Calu3 (cell line): ENCODE measurements at places on chromosomes 12 and 14. TPM values are rescaled to one million over a fixed set of nuclear protein-coding genes. Genes with fewer than 3 reads are reported as not detected.

KRT73 gene
- total RNA-seq = not detected in 2 replicates

STON2 gene
- 28.2 and 39.3 TPM in 2 replicates for total RNA-seq

SDSL gene
- 19.9 and 25.5 TPM in 2 replicates for total RNA-seq

MYRFL gene
- 1.7 and 2.1 TPM in 2 replicates for total RNA-seq

RASSF8 gene
- 17.4 and 26.6 TPM in 2 replicates for total RNA-seq

OAS2 gene
- total RNA-seq = 58.1 and 211 TPM in 2 replicates

GMPR2 gene
- total RNA-seq = 61.3 and 63.4 TPM in 2 replicates

TAS2R14 gene
- 2.9 TPM in 2 replicates for total RNA-seq

BRAP gene
- total RNA-seq = 17.8 and 24.0 TPM in 2 replicates

GRCh38 chr12:50362671-50363070, 33.7 kb downstream of the FAM186A start:
- no peaks in the 10 kb centered on the region for H3K36me3 ChIP-seq
- no peaks in the 10 kb centered on the region for H3K4me1 ChIP-seq

DNA sequence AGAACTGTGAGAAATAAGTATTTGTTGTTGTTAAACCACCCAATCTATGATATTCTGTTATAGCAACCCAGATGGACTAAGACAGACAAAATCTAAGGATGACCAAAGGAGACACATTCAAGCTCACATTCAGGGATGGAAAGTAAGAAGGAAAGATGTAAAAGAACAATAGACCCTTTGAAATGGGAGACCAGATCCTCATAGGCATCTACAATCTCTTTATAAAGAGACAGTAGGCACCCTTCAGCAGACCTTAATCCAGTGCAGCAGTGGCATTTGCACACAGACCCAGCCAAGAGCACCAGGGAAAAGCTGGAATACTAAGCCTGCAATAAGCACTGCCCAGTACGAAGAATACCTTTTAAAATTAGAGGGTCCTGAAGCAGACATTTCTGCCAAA, 132.7 kb downstream of the KLHL28 start:
- H3K4me3 ChIP-seq = no peak overlapping the region
- H3K27ac ChIP-seq = no peak overlapping the region
- DNase-seq = no peak
- no peaks in the 10 kb centered on the region for H3K27me3 ChIP-seq

GRCh38 chr12:52969828-52970569, 21.1 kb downstream of the KRT18 start:
- H3K4me3 ChIP-seq = no peak overlapping the region
- H3K27ac ChIP-seq = peak overlapping the region; percentile 76
- peak; percentile 51 for DNase-seq
- peaks cover 44% of the 10 kb centered on the region for H3K4me1 ChIP-seq

DNA sequence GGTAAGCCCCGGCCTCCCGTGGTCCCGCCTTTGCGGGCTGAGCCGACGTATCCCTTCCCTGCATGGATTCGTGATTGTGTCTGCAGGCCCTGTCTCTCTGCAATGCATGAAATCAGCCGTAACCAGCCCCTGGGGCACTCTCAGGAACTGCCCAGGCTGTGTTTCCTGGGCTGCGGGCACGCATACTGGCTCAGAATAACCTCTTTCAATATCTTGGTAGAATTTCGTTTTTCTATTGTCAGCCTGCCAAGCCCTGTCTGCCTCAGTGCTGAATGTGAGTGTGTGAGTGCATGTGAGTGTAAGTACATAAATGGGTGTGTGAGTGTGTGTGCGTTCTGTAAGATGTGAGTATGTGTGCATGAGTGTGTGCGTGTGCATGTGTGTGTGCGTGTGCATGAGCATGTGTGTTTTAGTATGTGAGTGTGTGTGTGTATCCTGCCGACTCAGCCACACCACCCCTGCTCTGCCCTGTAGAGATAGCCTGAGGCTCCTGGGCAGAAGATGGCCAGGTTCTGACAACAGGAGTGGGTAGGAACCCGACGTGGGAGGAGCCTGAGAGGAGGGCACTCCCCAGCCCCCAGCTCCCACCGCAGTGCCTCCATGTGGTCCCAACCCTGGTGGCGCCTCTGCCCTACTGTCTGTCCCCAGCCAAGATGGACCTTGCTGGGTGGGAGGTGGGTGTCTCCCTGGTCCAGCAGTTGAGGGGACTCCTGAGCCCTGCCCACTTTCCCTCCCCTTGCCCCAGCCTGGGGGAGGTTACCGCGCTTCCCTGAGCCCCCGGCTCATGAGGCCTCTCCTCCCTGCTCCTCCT, 268.8 kb downstream of the ADGRD1 start:
- no peak for DNase-seq
- peak overlapping the region; percentile 20 for H3K4me3 ChIP-seq

- H3K27me3 ChIP-seq = peaks cover 94% of the 10 kb centered on the region
- DNase-seq = no peak
- H3K4me3 ChIP-seq = no peak overlapping the region
- no peak overlapping the region for H3K27ac ChIP-seq
Measured at GRCh38 chr14:104313674-104314073, 175.3 kb downstream of the KIF26A start.

GRCh38 chr12:116152268-116152667, 125.2 kb downstream of the MED13L start:
- H3K27me3 ChIP-seq = no peaks in the 10 kb centered on the region
- H3K27ac ChIP-seq = no peak overlapping the region

DNA sequence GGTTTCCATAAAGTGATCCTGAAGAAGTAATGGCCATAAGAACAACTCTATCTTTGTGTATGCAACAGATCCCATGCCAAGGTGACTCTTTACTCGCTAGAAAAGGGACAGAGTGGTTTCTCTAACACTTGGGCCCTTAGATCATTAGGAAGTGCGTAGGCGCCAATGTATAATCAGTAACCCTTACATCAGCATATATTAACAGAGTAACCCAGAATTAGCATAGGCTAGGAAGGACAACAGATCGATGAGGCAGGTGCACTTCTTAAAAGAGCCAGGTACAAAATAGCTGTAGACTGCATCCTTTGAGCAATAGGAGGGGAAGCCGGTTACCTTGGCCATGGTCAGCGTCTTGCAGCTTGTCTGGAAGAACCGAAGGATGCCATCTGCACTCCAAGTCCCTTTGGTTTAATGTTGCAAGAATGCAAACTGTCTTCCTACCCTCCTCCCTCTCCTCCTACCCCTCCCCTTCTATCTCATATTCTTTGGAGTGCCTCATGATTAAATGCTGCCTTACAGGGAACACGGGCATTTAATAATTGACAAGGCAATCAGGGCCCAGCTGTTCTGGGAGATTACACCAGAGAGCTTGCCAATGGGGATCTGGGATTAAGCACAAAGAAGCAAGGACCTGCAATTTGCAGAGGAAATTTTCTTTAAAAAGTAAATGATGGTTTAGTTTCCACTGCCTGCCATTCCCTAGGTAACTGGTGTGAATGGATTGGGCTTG, 8.0 kb downstream of the GSG1 start:
- H3K27me3 ChIP-seq = no peaks in the 10 kb centered on the region
- no peak overlapping the region for H3K27ac ChIP-seq
- H3K36me3 ChIP-seq = peaks cover 19% of the 10 kb centered on the region
- no peak for DNase-seq
- H3K4me3 ChIP-seq = no peak overlapping the region

GRCh38 chr12:106097011-106097410, 41.7 kb downstream of the NUAK1 start:
- H3K4me3 ChIP-seq = no peak overlapping the region
- H3K4me1 ChIP-seq = peaks cover 18% of the 10 kb centered on the region
- H3K27ac ChIP-seq = no peak overlapping the region
- no peaks in the 10 kb centered on the region for H3K27me3 ChIP-seq
- H3K36me3 ChIP-seq = no peaks in the 10 kb centered on the region
- DNase-seq = no peak

DNA sequence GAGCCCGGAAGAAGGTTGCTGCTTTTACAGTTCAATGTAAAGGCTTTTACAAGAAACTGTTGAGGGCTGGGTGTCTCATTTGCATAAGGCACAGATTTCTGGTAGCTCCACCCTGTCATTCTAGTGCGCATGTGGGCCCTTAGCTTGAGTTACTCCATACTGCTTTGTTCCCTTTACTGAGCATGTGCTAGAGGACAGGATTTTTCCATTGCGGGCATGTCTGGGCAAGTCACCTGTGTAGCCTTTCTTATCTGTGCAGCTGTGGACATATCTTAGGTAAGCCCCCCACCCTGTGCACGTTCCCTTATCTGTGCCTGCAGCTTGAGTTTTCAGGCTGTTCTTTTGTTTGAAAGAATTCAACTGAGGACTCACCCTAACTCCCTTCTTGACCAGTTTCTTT, 56.2 kb upstream of the ARHGAP5 start:
- H3K27me3 ChIP-seq = no peaks in the 10 kb centered on the region
- peaks cover 25% of the 10 kb centered on the region for H3K4me1 ChIP-seq
- no peak for DNase-seq
- H3K36me3 ChIP-seq = no peaks in the 10 kb centered on the region

GRCh38 chr12:85280984-85281630, 1.1 kb downstream of the ALX1 start:
- peaks cover 13% of the 10 kb centered on the region for H3K36me3 ChIP-seq
- no peaks in the 10 kb centered on the region for H3K27me3 ChIP-seq
- no peaks in the 10 kb centered on the region for H3K4me1 ChIP-seq
- H3K27ac ChIP-seq = peak overlapping the region; percentile 94

- H3K36me3 ChIP-seq = no peaks in the 10 kb centered on the region
- no peaks in the 10 kb centered on the region for H3K27me3 ChIP-seq
- no peak overlapping the region for H3K4me3 ChIP-seq
- no peak for DNase-seq
- H3K27ac ChIP-seq = no peak overlapping the region
- no peaks in the 10 kb centered on the region for H3K4me1 ChIP-seq
Measured at GRCh38 chr14:66998013-66998412, 191.2 kb upstream of the GARIN2 start.

- DNase-seq = no peak
- H3K27me3 ChIP-seq = no peaks in the 10 kb centered on the region
- H3K4me3 ChIP-seq = no peak overlapping the region
- H3K36me3 ChIP-seq = peaks cover 26% of the 10 kb centered on the region
Measured at GRCh38 chr12:111557271-111558106, 41.6 kb downstream of the ATXN2 start.

DNA sequence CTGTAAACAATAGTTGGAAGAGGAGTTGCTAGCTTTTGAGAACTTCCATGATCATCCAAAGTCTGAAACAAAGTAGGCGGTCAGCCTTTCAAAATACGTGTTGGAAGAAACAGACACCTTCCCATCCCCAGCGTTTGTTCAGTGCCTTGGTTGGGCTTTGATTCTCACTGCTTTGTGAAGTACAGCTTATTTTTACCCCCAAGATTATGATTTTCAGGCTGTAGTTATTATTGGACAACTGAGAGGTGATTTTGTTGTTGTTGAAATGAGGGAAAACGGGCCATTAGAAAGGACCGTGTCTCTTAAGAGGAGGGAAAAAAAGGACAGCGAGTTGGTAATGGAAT, 921 bp upstream of the CEP83 start:
- peak overlapping the region; percentile 88 for H3K4me3 ChIP-seq
- H3K27ac ChIP-seq = peak overlapping the region; percentile 85
- peaks cover 18% of the 10 kb centered on the region for H3K36me3 ChIP-seq
- H3K27me3 ChIP-seq = no peaks in the 10 kb centered on the region
- DNase-seq = no peak

DNA sequence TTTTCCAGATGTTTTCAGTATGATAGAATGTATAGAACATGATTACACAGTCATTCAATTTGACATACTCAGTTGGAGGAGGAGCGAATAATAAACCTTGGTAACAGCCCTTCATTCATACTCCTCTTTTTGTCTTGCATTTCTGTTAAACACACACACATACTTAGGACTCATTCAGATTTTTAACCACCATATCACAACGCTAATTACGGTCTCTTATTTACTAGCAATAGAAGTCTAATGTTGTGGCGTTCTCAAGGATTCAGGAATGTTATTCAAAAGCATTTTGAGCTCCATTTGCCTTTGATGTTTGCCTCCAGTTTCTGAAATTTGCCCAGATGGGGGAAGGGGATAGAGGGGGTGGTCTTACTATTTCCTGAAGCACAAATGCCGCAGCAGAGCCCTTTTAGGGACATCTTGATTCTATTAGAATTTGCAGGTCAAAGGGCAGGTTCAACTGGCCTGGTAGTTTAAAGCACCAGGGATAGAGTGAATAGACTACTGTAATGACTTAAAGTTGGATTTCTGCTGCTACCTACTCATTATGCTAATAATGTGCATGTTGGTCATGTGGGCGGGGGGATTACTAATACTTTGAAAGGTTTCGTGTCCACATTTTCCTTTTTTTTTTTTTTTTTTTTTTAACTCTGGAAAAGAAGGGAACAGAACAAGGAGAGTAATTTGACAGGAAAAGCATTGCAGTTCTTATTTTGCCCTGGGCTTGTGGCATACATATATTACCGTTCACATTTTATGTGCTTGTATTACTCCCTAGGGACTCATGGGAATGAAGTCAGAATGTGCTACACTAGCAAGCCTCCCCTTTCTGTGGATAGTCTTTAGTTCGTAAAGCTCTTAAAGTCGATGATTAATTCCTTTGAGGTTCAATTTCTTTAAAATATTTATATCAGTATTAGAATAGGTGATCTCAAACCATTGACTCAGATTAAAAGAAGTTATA, 226.8 kb downstream of the FBXL14 start:
- no peaks in the 10 kb centered on the region for H3K27me3 ChIP-seq
- no peaks in the 10 kb centered on the region for H3K4me1 ChIP-seq
- no peak for DNase-seq
- no peaks in the 10 kb centered on the region for H3K36me3 ChIP-seq
- no peak overlapping the region for H3K4me3 ChIP-seq
- H3K27ac ChIP-seq = no peak overlapping the region

GRCh38 chr12:20220339-20220738, 148.0 kb upstream of the PDE3A start:
- peak; percentile 5 for DNase-seq
- H3K4me1 ChIP-seq = no peaks in the 10 kb centered on the region
- H3K27me3 ChIP-seq = no peaks in the 10 kb centered on the region
- H3K4me3 ChIP-seq = no peak overlapping the region
- H3K36me3 ChIP-seq = no peaks in the 10 kb centered on the region
- no peak overlapping the region for H3K27ac ChIP-seq

DNA sequence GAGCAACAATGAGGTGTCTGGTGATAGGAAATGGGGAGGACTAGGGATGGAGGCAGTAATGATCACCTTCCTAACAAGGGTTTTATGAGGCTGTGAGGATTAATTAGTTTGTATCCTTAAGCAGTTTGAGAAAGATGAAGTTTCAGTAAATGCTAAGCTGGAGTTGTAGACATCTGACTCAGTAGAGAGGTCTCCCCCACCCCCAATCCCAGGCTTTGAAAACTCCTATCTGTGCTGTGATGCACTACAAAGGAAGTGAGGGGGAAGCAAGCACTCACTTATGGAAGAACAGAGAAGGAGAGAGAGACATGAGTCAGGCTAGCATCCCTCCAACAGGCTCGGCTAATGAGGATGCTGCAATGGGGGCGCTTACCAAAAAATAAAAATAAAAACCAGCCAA, 5.5 kb upstream of the BCL11B start:
- H3K27me3 ChIP-seq = peaks cover 71% of the 10 kb centered on the region
- H3K36me3 ChIP-seq = peaks cover 14% of the 10 kb centered on the region
- peaks cover 5% of the 10 kb centered on the region for H3K4me1 ChIP-seq

DNA sequence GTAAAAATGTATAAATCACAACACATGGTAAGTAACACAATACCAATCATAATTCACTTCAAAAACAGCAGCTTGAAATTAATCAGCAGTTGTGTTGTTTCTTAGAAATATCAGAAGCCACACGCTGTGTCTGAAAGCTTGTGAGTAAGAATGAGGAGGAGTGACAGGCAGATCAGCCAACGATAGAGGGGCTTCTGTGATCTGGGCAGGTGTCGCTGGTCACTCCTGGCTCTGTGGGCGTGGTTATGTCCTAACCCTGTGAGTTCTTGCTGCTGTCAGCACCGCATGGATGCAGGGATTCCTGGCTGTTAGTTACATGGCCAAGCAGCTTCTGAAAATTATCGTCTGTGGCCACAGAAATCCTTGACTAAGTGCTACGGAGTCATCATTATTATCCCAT, 123.4 kb downstream of the SLC25A47 start:
- no peak overlapping the region for H3K27ac ChIP-seq
- H3K36me3 ChIP-seq = no peaks in the 10 kb centered on the region
- H3K4me1 ChIP-seq = no peaks in the 10 kb centered on the region
- H3K4me3 ChIP-seq = no peak overlapping the region
- no peak for DNase-seq
